ENCODE measurements at places on chromosomes 16 and 17. TPM values are rescaled to one million over a fixed set of nuclear protein-coding genes. Genes with fewer than 3 reads are reported as not detected.
A peak's percentile ranks its signal among the peaks of the same experiment; 100 is the strongest.

GRCh38 chr16:10579965-10580882, at the start of gene EMP2:
EMP2 (minus strand) TSS chr16:10580598; CDS start chr16:10547617, 32,981 bp downstream.
- peak; percentile 92 for DNase-seq
- H3K36me3 ChIP-seq = no peaks in the 10 kb centered on the region
- peaks cover 60% of the 10 kb centered on the region for H3K4me1 ChIP-seq
- H3K4me3 ChIP-seq = peak within 1 kb of the TSS; percentile 94
- peak within 1 kb of the TSS; percentile 33 for H3K27ac ChIP-seq

RRAD gene
- 0.22 TPM for total RNA-seq

- peaks cover 36% of the 10 kb centered on the region for H3K4me1 ChIP-seq
- DNase-seq = no peak
Measured at GRCh38 chr17:17736205-17737183, 55.2 kb downstream of the RAI1 start.

NLRC5 gene
- 23.8 TPM for total RNA-seq

GAN gene
- 5.7 TPM for total RNA-seq

DNA sequence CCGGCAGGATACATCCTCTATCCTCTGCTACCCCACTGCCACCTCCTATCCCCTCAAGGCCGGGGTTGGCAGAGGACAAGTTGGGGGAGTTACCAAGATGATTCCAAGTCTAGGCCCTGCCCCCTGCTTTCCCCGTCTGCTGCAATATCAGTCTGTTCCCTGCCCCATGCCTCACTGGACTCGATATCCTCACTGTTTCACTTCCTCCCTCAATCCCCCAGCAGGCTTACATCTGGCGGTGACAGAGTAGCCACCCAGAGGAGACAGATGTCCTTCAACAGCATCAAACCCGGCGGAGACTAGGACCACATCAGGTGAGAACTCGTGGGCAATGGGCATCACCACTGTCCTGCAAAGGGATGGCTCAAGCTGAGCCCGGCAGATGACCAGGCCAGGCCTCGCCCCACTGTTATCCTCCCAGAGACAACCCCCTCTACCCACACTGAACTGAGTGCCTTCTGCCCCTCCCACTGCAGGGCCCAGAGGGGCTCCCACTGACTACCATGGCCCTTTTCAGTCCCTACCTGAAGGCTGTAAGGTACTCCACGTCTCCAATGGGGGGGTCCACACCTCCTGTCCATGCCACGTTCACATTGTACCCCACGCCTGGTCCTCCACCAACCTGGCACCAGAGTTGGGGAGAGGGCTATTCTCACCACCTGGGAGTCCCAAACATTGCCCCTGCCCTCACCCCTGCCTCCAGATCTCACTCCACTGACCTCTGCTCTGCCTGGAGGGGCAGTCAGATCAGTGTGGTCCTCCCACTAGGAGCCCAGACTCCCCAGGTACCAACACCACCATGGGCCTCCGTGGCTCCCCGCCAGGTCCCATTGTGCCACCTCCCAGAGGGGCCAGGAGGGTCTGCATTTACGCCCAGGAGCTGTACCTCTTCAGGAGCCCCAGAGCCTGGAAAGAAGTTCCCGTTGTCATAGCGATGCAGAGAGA, 9.6 kb downstream of the G6PC3 start:
- peaks cover 2% of the 10 kb centered on the region for H3K36me3 ChIP-seq
- H3K27me3 ChIP-seq = no peaks in the 10 kb centered on the region
- H3K27ac ChIP-seq = no peak overlapping the region
- H3K4me3 ChIP-seq = no peak overlapping the region
- peaks cover 7% of the 10 kb centered on the region for H3K4me1 ChIP-seq
- DNase-seq = no peak

Measured in GM23248 (cell line).